ENCODE measurements at places on chromosomes 4 and X.

GRCh38 chrX:24525455-24525854 is 60.4 kb downstream of the PDK3 start:
- DNase-seq = no peak

GRCh38 chr4:150212485-150212884 is 134.2 kb downstream of the DCLK2 start:
- DNase-seq = no peak

DNA sequence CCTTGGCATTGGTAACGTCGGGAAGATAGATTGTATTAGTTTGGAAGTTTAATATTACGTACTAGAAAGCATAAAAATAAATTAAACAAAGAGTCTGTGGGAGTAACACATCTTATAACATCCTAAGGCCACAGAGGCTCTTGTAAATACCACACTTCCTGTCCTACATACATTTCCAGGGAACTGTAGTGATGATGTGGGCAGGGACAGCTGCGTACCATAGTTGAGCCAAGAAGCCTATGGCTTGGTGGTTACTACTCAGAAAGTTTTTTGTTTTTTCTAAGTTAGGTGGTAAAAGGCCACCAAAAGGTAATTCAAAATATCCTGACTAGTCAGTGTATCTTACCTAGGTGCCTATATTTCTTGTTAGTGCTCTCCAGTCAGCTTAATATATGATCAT is 4.6 kb upstream of the ANKRD50 start:
- no peak for DNase-seq

- no peak for DNase-seq
Observed at GRCh38 chrX:47634871-47635575, 5.3 kb upstream of the CFP start.

DNA sequence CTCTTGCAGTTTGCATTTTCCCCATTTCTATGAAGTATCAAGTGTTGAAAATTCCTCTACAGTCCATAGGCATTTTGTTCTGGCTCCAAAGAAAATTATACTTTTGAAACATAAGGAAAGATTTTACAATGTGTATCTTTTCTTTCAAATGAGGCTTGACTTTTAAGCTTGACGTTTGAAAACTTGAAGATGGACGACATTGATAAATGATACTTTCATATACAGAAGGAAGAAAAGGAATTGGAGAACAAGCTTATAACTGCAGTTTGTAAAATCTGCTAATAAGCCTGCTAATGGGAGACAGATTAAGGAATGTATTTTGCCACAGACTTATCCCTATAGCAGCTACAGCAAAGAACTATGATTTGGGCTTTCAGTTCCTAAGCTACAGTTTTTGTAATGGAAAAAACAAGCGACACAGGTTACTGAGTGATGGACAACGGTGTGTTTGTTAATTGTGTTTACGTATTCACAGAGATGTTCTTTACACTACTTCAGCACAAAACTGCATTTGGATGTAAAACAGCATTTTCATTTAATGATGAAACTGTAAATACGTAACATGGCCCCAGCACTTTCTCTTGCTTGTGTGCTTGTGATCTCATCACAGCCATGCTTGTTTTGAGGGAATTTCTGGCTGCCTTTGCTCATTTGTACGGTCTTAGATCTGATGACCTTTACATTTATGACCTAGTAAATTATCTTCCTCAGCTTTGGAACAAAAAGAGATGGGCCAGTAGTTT is 83.2 kb upstream of the FAT1 start:
- no peak for DNase-seq

GRCh38 chr4:158193171-158193749 is 17.0 kb upstream of the TMEM144 start:
- no peak for DNase-seq

DNA sequence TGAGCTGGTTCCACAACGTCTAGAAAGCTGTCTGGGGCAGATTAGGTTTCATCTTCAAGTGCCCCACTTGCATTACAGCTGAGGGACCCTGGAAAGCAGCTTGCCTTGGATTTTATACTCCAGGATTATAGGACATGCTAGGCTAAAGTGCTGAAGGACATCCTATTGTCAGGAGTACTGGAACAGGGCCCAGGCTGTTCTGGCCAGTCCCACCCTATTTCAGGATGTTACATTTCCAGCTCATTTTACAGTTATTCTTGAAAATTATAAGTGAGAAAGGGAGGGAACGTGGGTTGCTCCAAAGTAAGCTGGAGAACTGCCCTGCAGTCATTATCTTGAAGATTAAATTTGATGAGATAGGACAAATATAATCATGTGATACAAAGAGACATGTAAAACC is 71.0 kb upstream of the UGT8 start:
- no peak for DNase-seq

DNA sequence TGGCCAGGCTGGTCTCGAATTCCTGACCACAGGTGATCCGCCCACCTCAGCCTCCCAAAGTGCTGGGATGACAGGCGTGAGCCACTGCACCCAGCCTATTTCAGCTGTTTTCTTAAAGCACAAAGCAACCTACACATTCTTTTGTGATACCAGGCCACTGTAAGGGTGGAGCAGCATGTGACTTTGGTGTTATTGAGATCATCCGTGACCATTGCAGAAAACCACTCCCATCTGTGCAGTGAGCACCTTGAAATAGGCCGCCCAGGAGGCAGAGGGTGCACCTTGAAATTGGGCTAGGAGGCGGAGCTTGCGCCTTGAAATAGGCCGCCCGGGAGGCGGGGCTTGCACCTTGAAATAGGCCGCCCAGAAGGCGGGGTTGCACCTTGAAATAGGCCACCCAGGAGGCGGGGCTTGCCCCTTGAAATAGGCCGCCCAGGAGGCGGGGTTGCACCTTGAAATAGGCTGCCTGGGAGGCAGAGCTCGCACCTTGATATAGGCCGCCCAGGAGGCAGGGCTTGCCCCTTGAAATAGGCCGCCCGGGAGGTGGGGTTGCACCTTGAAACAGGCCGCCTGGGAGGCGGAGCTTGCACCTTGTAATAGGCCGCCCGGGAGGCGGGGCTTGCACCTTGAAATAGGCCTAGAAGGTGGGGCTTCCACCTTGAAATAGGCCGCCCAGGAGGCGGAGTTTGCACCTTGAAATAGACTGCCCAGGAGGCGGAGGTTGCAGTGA is 9.0 kb upstream of the SLC25A6 start:
- no peak for DNase-seq
